ENCODE measurements at places on chromosomes 11 and 22. TPM values are rescaled to one million over a fixed set of nuclear protein-coding genes. Genes with fewer than 3 reads are reported as not detected.

Gene HDAC10
- total RNA-seq, result 17.4 TPM

Gene MYO7A
- 0.27 TPM for total RNA-seq

Gene OAF
- 22.8 TPM for total RNA-seq

Gene TNNI2
- total RNA-seq, result not detected

Gene OVCH2
- total RNA-seq, result not detected

Gene DDX25
- not detected for total RNA-seq

Gene TRIM77
- total RNA-seq, result not detected

Gene MRGPRX3
- not detected for total RNA-seq

Gene PGA5
- total RNA-seq, result not detected

Gene MS4A3
- total RNA-seq, result not detected

Gene CARD16
- 23.5 TPM for total RNA-seq

Gene LIF
- 0.27 TPM for total RNA-seq

Gene ARHGEF12
- 176 TPM for total RNA-seq

Gene NCAM1
- 0.40 TPM for total RNA-seq

Gene OR52I2
- not detected for total RNA-seq

Gene TMEM25
- total RNA-seq, result 8.5 TPM

Gene CHRM1
- not detected for total RNA-seq

Gene FOLR1
- not detected for total RNA-seq

Gene ABTB2
- total RNA-seq, result 0.27 TPM

Gene MRGPRX1
- total RNA-seq, result not detected

Gene AIFM3
- total RNA-seq, result not detected

Gene C1QTNF5
- 43.1 TPM for total RNA-seq

Gene MMP12
- total RNA-seq, result not detected

Gene DRD4
- not detected for total RNA-seq

Gene CWC15
- total RNA-seq, result 49.5 TPM

Gene TCN1
- not detected for total RNA-seq

Gene SMC1B
- total RNA-seq, result not detected

Gene SHANK3
- 54.3 TPM for total RNA-seq

Gene TCF20
- 43.4 TPM for total RNA-seq

Gene KRTAP5-10
- total RNA-seq, result not detected

Gene TREH
- not detected for total RNA-seq

Gene MMP10
- total RNA-seq, result 2.4 TPM

Gene MOGAT2
- total RNA-seq, result not detected

Gene AQP11
- 0.29 TPM for total RNA-seq

Gene RFPL2
- not detected for total RNA-seq

Gene BBOX1
- not detected for total RNA-seq

Gene NELL1
- not detected for total RNA-seq

Gene PATE2
- 0.13 TPM for total RNA-seq

Gene CNGA4
- 0.07 TPM for total RNA-seq

Gene ZPR1
- total RNA-seq, result 41.5 TPM

Gene CSRP3
- not detected for total RNA-seq

Gene CARNS1
- 0.13 TPM for total RNA-seq

Gene FBLN1
- 0.14 TPM for total RNA-seq

Gene OTOG
- not detected for total RNA-seq

Gene DEFB131B
- total RNA-seq, result not detected

Gene OR8G1
- not detected for total RNA-seq

Gene KLHL35
- 1.0 TPM for total RNA-seq

Gene TLCD5
- 8.8 TPM for total RNA-seq

Gene GAL3ST1
- not detected for total RNA-seq

Gene FGF4
- not detected for total RNA-seq

Gene CDC42EP1
- 43.1 TPM for total RNA-seq

Gene LMO2
- total RNA-seq, result 23.0 TPM

Gene NOX4
- 24.9 TPM for total RNA-seq

Gene SMIM38
- not detected for total RNA-seq

Data from thoracic aorta endothelial cell (primary cell).